ENCODE measurements at places on chromosomes 5 and 9.

DNA sequence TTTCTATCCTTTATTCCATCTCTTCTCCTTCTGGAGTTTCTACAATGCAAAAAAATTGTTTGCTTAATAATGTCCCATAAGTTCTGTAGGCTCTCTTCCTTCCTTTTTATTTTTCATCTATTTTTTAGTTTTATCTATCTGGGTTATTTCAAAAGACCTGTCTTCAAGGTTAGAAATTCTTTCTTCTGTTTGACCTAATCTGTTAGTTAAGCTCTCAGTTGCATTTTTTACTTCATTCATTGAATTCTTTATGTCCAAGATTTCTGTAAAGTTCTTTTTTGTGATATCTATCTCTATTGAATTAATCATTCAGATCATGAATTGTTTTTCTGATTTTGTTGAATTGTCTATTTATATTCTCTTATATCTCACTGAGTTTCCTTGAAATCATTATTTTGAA, 145.9 kb upstream of the TLE4 start:
- DNase-seq, result no peak

- no peak for DNase-seq
Measured at GRCh38 chr5:98497418-98497817, 276.0 kb upstream of the RGMB start.

DNA sequence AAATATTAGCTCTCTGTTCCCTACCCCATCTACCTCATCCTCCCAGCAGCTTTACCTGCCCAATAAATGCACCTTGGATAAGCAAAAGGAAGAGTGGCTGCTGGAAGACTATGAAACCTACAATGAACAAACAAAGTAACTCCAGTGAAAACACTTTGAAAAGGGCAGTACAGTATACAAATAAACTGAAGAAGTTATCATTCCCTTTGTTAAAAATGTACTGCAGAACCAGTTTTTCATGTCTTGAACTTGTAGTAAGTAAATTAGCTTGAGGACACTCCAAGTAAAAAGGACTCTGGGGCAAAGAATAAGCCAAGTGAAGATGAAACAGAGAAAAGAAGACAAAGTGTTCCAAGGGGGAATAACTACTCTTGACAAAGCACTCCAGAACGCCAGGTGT, 457.1 kb downstream of the DTWD2 start:
- no peak for DNase-seq

- no peak for DNase-seq
Measured at GRCh38 chr9:75666856-75667554, 223.5 kb upstream of the PCSK5 start.

GRCh38 chr9:16031486-16031885, 478.6 kb downstream of the CCDC171 start:
- no peak for DNase-seq

DNA sequence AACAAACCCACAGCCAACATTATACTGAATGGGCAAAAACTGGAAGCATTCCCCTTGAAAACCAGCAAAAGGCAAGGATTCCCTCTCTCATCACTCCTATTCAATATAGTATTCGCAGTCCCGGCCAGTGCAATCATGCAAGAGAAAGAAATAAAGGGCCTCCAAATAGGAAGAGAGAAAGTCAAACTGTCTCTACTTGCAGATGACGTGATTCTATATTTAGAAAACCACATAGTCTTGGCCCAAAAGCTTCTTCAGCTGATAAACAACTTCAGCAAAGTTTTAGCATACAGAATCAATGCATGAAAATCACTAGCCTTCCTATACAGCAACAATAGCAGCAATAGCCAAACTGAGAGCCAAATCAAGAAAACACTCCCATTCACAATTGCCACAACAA, 333.7 kb upstream of the EDIL3 start:
- DNase-seq, result no peak

DNA sequence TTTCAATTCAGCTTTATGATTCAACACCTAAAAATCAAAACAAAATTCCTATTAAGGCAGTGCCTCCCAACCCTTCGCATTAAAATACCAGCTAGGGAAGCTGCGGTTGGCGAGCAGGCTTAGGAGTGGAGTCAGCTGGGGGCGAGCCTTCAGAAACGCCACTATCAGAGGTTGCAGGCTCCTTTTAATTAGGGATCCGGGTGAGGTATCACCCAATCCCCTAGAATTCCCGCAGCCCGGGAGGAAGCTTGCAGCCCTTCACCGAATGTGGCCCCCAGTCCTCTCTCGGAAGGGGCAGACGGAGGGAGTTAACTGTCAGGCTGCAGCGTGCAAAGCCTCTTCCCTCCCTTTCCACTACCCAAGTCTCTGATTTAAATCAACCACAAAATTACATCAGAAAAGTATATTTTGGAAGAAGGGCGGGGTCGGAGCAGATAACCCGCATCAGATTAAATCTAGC, 1.7 kb downstream of the STC2 start:
- DNase-seq, result no peak

GRCh38 chr9:131876486-131876885, 136.6 kb upstream of the RAPGEF1 start:
- DNase-seq, result no peak

GRCh38 chr9:122807271-122807900, 7.5 kb downstream of the OR1K1 start:
- DNase-seq, result no peak

- DNase-seq, result no peak
Measured at GRCh38 chr9:2341956-2342355, 279.6 kb upstream of the VLDLR start.

DNA sequence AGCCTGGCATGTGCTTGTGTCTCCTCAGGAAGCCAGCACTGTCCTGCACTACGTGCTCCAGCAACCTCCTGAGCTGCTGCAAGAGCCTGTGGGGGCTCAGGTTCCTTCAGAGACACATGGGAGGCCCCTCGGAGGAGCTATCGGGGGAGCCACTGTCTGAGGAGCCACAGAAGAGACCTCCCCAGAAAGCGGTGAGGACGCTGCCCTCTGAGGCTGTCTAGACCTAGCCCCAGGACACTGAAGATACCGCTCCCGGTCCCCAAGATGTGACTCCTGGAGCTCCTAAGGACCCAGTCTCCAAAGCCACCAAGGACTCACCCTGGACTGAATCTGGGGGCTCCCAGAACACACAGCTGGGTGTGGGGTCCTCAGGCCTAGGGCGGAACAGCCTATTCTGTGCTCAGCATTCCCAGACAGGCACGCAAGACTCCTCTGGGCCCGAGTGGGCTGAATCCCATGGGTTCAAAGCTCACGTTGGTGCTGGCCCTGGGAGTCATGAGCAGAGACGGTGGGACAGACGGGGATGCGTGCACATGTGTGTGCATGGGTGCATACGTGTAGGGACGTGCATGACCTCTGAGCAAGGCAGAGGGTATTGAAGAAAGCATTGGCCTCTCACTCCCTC, 50.0 kb downstream of the HRH2 start:
- no peak for DNase-seq
